CD4-positive, alpha-beta T cell (primary cell): ENCODE measurements at places on chromosomes 3 and 15.
A peak's percentile ranks its signal among the peaks of the same experiment; 100 is the strongest.

- DNase-seq = no peak
Measured at GRCh38 chr3:124395162-124395561, 335.1 kb upstream of the UMPS start.

DNA sequence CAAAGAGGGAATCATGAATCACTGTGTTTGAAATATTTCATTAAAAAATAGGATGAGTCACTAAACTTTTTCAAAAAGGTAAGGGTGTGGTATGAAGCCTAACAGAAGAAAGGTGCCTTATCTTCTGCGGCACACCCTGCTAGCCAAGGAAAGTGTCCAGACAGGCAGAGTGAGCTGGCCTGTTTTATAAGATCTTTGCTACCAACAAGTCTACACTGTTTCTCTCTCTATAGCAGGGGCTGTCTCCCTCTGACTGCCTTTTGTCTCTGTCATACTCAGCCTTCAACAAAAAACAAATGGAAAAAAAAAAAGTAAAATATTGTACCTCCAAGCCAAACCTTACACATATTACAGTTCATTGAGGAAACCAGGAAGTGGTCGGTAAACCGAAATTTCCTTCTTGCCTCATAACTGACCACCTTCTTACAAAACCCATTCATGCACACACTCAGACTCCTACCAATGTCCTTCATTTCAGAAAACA is 9.1 kb downstream of the ZDHHC3 start:
- no peak for DNase-seq

DNA sequence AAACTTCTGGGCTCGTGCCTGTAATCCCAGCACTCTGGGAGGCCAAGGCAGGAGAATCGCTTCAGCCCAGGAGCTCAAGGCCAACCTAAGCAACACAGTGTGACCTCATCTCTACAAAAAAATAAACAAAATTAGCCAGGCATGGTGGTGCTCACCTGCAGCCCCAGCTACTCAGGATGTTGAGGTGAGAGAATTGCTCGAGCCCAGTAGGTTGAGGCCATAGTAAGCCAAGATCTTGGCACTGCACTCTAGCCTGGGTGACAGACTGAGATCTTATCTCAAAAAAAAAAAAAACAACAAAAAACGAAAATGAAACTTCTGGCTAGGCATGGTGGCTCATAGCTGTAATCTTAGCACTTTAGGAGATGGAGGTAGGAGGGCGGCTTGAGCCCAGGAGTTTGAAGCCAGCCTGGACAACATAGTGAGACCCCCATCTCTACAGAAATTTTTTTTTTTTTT is 53.7 kb downstream of the PIK3CB start:
- peak; percentile 80 for DNase-seq

GRCh38 chr3:193498215-193498614 is 56.5 kb downstream of the ATP13A4 start:
- DNase-seq = no peak

DNA sequence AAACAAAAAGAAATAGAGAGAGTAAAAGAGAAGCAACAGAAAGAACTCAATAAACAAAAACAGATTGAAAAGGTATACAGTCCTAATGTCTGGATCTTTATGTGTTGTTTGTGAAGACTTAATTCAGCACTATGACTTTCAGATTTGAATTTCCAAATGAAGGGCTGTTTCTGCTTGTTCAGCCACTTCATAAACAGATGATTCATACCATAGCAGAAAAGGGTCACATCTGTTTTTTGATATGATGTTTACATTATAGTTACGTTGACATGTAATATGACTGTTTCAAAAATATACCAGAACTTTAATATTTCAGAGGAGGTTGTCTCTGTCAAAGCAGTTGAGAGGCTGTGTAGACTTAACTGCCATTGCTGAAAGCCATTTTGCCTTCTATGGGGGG is 24.1 kb downstream of the ASB14 start:
- DNase-seq = no peak

DNA sequence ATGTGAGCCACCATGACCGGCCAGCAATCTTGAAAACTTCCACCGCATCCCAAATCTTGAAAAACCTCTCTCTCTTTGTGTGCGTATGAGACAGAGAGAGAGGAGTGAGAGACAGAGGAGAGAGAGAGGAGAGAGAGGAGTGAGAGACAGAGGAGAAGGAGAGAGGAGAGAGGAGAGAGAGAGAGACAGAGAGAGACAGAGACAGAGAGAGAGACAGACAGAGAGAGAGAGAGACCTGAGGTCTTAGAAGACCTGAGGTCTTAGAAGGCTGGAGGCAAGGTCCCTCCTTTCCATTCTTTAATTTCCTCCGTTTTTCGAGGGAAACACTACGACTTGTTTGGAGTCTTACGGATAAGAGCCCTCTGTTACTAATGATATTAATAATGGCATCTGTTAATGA is 39.5 kb downstream of the TMEM40 start:
- DNase-seq = no peak

GRCh38 chr3:46440531-46441294 is 24.0 kb downstream of the LTF start:
- no peak for DNase-seq

DNA sequence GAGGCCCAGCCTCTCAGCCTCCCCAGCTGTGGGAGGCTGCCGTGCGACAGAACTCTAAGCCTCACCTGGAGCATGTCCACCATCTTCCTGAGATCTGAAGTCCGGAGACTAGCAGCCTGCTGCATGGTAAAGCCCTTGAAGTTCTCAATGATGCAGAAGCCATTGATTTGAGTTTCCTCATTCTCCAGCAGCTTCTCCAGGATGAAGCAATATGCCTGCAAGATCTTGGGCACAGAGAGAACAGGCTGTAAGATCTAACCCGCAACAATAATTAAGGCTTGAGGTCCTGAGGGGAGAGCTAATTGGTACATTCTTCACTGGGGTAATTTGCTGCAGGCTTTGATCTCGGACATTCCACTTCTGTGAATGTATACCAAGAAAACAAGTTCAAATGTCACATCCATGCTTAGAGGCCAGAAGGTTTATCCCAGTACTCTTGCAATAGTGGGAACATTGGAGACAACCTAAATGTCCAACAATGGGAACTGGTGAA is 9.7 kb downstream of the RLBP1 start:
- no peak for DNase-seq

- DNase-seq = no peak
Measured at GRCh38 chr3:23096041-23096440, 107.1 kb upstream of the UBE2E2 start.

DNA sequence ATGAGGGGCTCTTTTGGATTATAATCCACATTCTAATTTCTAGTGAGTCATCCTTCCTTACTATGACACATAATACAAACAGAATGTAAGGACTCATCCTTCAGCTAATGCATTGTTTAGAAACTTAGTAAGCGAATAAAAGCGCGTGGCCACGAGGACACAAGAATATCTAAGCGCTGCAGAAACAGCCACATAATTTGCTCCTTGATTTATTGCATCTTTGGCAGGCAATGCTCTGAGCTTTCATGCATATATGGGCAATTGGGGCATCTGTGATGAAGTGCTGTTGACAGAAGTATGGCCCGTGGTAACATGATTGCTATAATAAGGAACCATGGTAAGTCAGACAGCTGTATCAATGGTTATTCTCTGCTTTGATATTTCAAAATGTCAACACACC is 191.3 kb upstream of the ZNF385D start:
- no peak for DNase-seq

DNA sequence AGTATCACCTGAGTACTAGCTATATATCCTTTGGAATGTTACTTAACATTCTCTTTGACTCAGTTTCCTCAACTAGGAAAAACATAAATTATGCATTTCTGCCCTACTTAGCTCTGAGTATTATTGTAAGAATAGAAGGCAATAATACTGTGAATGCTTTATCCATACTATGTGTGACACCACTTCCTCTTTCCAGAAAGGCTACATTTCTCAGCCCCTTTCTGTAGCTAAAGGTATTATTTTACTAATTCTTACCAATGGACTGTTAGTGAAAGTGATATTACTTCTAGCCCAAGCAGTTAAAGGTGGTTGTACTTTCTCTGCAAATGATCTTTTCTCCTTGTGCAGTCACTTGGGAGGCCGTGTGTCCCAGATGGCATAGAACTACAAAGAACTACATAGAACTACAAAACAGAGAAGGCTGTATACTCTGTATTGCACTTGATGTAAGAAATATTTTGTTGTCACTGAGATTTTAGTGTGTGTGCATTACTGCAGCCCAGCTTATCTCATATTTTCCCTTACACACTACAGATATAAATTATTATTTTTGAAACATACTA is 35.1 kb downstream of the MYH15 start:
- DNase-seq = no peak

DNA sequence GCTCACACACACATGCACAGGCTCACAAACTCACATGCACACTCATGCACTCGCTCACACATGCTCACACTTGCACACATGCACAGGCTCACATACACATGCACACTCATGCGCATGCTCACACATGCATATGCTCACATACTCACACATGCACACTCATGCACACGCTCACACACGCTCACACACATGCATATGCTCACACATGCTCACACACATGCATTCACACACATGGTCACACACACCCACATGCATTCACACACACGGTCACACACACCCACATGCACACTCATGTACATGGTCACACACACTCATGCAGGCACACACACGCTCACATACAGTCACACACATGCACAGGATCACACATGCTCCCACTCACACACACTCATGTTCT is 132.8 kb upstream of the SMAD3 start:
- no peak for DNase-seq

GRCh38 chr15:63792584-63792983 is 41.2 kb downstream of the HERC1 start:
- no peak for DNase-seq

GRCh38 chr15:69586721-69587120 is 134.1 kb downstream of the RPLP1 start:
- DNase-seq = no peak

DNA sequence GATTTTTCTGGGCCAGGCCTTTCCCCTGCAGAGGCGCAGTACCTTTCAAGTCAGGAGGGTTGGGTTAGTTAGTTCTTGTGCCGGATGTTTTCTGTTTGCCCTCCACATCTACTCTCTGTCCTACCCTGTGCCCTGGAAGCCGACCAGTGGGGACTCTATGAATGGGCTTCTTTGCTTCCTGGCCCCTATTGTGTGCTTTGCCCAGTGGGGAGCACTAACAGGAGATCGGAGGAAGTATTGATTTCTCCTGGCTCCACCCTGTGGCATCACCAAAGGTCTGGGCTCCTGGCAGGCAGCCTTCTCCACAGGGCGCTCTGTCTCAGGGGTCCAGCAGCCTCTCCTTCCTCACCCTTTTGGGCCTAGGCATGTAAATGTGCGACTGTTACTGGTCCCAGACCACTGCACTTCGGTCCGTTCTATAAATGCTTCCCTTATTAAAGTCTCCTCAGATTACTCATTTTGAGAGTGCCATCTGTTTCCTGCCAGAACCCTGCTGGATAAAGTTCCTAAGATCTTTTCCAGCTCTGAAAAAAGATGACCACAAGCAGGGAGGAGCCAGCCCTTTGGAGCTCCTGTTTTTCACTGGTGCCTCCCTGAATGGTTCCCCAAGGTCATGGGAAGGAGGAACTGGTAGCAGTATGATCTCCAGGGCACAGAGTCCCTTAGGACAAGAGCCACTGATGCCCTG is 44.5 kb downstream of the CTDSPL start:
- DNase-seq = no peak

- no peak for DNase-seq
Measured at GRCh38 chr3:56052188-56052587, 416.1 kb downstream of the ERC2 start.

DNA sequence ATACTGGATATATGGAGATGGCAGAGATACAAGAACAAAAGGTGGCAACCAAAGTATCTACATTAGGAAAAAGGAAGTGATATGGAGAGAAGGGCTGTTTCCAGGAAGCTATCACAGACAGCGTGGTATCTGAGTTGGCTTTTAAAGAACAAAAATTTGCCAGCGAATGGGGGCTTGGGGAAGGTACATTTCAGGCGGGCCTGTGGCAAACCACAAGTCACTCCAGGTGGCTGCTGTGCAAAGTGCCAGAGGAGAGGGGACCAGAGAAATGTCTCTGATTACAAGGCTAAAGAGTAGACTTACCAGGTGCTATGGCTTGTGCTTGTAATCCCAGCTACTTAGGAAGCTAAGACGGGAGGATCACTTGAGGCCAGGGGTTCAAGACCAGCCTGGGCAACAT is 91.1 kb downstream of the MSL2 start:
- no peak for DNase-seq

- no peak for DNase-seq
Measured at GRCh38 chr3:24686808-24687207, 192.2 kb upstream of the THRB start.

DNA sequence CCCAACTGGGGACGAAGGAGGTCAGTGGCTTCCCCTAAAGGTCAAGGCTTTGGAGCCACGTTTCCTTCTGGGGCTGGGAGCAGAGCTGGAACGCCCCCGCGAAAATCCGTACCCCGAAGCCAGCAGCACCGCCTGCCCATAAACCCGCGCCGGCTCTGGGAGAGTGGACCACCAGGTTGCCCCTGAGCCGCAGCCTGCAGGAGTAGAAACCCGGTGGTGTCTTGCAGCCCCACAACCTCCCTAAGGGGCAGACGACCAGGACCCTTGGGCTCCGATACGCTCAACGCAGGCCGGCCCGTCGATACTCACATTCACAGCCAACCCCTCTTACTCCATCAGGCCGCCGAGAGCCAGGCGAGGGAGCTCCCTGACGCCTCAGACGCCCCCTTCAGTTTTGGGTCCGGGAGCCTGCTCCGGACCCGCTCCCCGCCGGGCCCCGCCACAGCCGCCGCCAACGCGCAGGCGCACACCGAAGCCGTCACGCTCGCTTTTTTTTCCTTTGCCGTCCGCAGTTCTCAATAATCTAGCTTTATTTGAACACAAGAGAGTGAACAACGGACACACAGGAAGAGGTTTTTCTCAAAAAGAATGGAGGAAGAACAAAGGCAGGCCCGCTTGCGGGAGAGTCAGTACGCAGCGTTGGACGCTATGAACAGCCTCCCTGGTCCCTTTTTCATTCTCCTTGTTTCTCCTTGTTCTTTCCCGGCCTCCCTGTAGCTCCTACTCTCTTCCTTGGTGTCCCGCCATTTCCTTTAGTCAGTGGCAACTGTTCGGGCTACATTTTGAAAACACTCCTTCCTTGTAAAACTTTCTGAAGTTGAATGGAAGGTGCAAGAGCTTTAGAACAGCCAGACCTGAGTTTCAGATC is at the start of gene ZNF106:
Gene ZNF106 (minus strand): TSS at position 471 of the 868 bp plus-strand sequence. CDS start 18,852 bp downstream, outside the sequence.
- peak; percentile 85 for DNase-seq

GRCh38 chr3:46019707-46020106 is 7.6 kb downstream of the XCR1 start:
- DNase-seq = no peak

- no peak for DNase-seq
Measured at GRCh38 chr3:10240799-10241198, 7.5 kb upstream of the TATDN2 start.

DNA sequence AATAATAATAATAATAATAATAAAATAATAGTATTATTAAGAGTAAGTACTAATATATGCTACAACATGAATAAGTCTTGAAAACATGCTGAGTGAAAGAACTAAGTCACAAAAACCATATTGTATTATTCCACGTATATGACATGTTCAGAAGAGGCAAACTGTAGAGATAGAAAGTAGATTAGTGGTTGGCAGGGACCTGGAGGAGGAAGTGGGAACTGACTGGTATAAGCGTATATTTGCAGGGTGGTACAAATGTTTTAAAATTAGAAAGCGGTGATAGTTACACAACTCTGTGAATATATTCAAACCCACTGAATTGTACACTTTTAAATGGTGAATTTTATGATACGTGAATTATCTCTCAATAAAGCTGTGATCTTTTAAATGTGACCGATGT is 32.8 kb downstream of the LRRK1 start:
- DNase-seq = no peak
